Thoracic aorta (tissue), 2 donors: ENCODE measurements at places on chromosomes 7 and 10.

- DNase-seq: no peak
These were observed 523.2 kb upstream of the IGFBP3 start for GRCh38 chr7:46444256-46444655.

GRCh38 chr7:135353832-135354231 lies 120.2 kb downstream of the STRA8 start:
- DNase-seq: no peak

- no peak for DNase-seq
These were observed 19.3 kb upstream of the ZNF680 start for GRCh38 chr7:64581926-64582894.

- DNase-seq: no peak
These were observed 68.2 kb downstream of the DNAJB6 start for GRCh38 chr7:157404845-157405481.

- DNase-seq: no peak
These were observed 696.3 kb upstream of the C7orf33 start for GRCh38 chr7:147894271-147894670.

DNA sequence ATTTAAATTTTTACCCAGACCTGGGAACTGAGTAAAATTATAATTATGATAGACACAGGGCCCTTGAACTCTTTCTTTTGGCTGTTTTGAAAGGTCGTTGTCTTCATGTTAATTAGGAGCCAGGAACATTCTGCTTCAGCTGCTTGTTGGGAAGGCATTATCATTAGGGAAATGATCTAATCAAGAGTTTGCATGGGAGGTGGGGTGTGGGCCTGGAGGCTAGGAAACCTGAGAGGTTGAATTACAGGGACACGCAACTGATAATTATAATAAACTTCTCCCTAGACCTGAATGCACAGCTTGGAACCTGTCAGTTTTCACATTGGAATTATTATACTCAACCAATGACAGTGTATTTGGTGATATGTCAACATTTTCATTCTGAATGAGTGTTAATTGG lies 237.7 kb downstream of the CACNB2 start:
- no peak for DNase-seq

- no peak for DNase-seq
These were observed 37.8 kb upstream of the SHH start for GRCh38 chr7:155850001-155850436.

GRCh38 chr7:45176091-45176490 lies 18.5 kb downstream of the RAMP3 start:
- DNase-seq: no peak

DNA sequence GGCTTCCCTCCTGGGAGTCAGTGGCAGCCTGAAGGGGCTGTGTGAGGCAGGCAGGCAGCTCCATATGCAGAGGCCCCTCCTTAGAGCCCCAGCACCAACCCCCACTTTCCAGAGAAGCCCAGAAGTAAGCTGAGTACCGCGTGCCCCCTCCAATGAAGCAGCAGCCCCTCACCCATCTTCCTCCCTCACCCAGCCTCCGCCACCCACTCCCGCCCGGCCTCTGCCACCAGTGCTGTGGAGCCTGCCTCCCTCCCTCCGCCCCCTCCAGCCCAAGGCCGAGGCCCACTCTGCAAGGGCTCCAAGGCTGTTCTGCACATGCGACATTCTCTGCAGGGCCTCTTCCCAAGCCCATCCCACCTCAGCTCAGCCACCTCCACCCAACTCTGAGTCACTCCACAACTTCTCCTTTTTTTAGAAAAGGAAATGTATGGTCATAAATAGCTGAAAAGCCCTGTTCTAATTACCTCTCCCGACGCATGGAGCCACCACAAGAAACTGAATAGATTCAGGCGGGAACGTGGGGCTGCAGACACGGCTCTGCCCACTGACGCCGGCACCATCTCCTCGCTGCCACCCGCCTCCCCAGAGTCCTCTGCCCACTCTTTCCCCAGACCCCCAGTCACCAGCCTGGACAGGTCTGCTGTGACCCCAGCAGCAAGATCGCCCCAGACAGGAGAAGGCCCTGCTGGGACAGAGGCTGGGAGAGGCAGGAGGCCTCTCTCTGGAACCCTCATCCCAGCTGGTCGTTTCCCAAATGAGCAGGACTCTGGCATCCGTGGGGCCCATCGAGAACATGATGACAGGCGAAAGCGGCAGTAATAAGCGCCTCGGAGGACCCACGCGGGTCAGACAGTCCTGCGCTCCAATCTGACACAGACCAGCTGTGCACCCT lies 213.9 kb downstream of the MAD1L1 start:
- no peak for DNase-seq

- no peak for DNase-seq
These were observed 61.5 kb upstream of the NANOS1 start for GRCh38 chr10:118968060-118968459.

GRCh38 chr10:93261961-93262610 lies 188.4 kb downstream of the CYP26A1 start:
- DNase-seq: no peak

DNA sequence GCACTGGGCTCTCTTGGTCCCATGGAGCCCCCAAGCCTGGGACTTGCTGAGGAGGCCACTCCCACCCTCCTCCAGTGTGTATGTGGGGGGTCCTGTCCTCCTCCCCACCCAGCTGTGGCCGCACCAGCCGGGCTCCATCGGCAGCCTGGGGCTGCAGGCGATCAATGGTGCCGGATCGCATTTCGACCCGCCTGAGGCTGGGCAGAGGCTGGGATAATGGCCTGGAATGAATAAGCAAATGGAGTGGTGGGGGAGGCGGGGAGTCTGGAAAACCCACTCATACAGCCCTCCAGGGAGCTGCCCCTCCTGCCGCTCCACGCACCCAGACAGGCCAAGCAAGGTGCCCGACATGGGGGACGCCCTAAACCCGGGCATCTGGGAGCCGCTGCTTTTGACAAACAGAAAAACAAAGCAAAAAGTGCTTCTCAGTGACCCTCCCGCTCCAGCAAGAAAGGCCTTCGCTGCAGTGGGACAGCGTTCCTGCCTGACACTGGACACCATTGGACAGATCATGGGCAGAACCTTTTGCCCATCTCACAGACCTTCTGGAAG lies 160.5 kb downstream of the NRF1 start:
- no peak for DNase-seq

DNA sequence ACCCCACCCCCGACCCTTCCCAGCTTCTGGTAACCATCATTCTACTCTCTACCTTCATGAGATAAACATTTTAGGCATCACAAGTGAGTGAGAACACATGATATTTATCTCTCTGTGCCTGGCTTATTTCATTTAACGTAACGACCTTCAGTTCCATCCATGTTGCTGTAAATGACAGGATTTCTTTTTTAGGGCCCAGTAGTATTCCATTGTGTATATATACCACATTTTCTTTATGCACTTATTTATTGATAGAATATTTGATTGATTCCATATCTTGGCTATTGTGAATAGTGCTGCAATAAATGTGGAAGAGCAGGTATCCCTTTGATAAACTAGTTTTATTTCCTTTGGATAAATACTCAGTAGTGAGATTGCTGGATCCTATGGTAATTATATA lies 112.7 kb downstream of the CREB5 start:
- no peak for DNase-seq

DNA sequence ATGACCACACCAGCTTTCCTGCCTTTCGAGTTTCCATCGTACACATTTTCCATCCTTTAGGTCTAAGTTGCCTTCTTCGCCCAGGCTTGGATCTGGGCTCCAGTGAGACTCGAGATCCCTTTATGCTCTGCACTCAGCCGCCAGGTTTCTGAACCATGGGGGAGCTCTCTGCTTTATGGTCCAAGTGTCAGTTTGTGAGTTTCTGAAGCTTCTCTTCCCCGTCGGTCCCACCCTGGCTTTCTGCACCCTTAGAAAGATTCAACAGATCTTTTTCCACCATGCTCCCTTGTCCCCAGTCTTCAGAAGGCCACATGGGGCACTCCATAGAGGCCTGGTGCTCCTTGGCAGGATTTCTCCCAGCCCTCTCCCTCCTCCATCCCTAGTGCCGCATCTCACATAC lies 402.0 kb downstream of the PTPRN2 start:
- no peak for DNase-seq

- DNase-seq: no peak
These were observed 212.6 kb downstream of the PARD3 start for GRCh38 chr10:34602478-34602877.

DNA sequence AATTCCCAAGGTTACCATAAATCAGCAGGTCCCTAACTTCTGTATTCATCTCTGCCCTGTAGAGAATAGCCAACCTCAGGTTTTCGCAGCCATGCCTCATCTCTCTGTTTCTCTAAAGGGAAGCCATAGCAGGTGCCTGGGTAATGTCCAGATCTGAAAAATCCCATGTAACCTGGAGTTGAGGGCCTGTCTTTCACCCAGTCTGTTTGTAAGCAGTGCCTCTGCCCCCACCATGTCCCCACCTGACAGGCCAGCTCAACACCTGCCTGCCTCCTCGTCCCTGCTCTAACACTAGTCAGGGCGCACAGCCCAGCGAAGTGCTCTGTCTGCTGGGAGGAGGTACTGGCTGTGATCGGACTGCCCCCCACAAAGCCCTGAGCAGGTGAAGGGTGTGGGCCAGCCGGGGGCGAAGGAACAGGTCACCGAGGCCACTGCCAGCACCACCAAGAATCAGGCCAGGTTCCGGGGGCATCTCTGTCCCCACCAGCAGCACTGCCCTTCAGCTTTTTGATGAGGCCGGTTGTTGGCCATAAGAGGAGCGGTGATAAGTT lies 210.4 kb downstream of the MGMT start:
- DNase-seq: no peak

GRCh38 chr10:52965938-52966401 lies 193.4 kb upstream of the MBL2 start:
- DNase-seq: no peak

DNA sequence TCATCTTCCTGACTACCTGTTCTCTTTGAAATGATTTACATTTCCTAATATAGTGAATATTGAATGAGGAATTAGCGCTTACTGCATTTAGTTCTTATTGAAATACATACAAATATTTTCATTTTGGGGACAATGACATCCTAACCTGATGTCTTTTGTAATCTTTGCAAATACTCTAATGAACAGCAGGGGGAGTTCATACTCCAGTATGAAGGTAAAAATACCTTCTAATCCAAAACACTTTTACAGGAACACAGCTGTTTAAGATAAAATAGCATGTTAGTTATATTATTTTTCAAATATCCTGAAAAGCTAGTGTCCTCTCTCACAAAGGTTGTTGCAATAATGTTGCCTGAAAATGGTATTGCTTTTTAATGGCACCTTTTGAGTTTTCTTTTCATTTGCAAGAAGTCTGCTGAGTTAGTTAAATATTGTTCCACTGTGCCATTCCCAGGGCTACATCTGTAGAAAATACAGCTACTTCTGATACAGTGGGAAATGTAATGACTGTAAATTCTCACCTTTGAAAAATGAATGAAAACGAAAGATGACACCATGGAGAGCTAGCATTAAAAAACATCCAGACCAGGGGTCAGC lies 400.0 kb downstream of the PHF14 start:
- DNase-seq: no peak

- DNase-seq: no peak
These were observed 189.3 kb downstream of the ABCA13 start for GRCh38 chr7:48360574-48360973.

DNA sequence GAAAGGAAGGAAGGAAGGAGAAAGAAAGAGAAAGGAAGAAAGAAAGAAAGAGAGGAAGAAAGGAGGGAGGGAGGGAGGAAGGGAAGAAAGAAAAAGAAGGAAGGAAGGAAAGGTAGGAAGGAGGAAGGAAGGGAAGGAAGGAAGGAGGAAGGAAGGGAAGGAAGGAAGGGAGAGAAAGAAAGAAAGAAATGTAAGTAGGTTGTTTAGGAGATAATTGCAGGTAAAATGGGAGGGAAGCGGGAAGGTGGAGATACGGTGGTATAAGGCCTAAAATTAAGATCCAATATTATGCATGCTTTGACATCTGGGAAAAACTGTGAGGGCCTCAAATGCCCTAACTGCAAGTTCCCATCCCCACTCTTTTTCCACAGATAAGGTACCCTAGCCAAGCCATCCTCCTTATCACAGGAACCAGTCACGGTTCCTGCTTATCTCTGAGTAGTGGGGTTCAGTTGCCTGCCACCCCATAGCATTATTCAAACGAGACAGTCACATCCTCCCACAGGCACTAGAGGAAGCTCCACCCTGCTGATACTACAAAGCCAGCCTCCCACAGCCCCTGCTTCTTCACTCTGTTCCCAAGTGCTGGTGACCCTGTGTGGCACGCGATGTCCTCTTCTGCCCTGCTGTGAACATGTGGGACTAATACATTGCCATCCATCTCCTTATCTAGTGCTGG lies 28.7 kb downstream of the ST8SIA6 start:
- DNase-seq: no peak

DNA sequence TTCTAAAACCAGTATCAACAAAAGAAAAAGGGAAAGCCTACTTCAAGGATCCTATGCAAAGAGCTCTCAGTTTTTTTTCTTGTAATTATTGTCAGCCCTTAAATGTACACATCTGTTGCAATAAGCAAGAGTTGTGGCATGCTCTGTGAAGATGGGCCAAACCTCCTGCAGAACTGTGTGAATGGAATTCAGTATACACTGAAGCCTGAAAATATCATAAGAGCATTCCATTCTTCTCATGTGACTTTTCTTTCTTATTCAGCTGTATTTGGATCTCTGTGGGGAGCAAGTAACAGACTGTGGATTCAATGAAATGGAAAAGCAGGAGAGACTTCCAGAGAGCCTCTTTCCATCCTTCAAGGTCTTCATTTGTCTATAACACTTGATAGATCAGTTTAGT lies 130.7 kb downstream of the SAMD9 start:
- DNase-seq: no peak

DNA sequence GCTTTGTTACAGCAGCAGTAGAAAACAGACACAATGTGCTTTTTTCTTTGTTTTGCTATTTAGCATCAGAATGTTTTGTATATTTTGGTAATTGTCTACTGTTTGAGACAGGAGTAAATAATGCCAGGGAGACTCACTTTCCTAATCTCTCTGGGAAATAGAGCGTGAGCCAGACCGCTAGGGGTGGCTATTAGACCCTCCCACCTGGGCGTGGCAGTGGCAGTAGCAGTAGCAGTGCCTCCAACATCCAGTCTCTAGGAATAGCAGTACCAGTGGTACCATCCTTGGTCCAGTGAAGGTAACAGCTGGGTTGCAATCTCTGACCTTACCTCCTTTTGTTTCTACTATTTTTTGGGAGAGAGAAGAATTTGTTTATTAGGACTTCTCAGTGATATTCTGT lies 165.7 kb upstream of the MAGI2 start:
- no peak for DNase-seq

DNA sequence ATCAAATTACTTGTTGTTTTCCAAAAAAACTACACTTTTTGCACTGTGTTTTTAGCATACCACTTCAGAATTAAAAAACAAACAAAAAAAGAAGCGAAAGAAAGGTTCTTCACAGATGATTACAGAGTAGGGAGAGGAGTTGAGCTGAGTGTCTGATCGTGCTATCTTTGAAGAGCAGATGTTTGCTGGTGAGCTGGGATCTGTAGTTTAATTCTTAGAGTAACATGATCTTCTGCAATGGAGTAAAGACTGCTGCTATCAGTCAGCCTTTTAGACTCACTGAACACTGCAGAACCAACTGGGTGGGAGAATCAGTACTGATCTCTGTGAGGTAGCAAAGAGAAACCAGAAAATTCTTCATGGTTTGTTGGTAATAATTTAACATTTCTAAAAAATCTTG lies 1197.8 kb upstream of the SORCS1 start:
- no peak for DNase-seq

GRCh38 chr10:69636626-69637605 lies 6.9 kb downstream of the FAM241B start:
- DNase-seq: no peak

GRCh38 chr7:119514326-119514725 lies 758.6 kb upstream of the KCND2 start:
- DNase-seq: no peak

GRCh38 chr10:118310822-118311221 lies 31.3 kb downstream of the FAM204A start:
- no peak for DNase-seq
